ENCODE measurements at places on chromosomes 1 and 21.

- DNase-seq = no peak
Observed at GRCh38 chr1:16367968-16368890, 1.2 kb downstream of the SZRD1 start.

- no peak for DNase-seq
Observed at GRCh38 chr21:17658931-17659330, 46.2 kb upstream of the BTG3 start.

DNA sequence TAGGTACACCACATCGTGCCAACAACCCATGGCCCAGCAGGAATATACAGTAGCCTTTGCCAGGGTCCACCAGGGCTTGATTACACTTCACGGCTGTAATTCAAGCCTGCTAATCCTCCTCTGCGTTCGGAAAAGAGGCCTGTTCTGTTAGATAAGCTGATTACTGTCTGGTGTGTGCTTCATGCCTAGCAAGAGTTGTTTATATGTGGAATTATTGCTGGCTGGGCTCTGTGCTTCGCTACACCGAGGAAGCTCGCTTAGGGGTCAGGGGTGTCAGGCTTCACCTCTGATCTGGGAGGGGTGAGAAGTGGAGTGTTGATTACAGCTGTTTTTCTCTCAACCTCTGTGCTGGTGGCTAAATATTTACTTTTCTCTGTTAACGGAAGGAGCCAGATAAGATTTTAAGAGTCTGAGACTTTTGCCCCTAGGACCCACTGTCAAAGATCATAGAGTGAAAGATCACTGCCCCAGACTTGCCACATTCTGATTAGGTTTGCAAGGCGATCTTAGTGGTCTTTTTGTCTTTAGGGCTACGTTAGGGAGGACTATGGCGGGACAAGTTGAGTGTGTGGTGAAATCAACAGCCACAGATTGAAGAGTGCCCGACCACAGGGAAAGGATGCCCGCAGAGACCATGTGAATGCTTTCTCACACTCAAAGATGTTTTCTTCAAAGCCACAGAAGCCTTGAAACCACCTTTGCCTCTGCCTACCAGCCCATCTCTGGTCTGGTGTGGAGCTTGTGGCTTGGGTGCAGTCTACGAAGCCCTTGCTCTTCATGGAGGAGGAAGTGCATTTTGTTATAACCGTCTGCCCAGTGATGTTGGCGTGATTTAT lies 216.1 kb downstream of the PBX1 start:
- no peak for DNase-seq

- no peak for DNase-seq
Observed at GRCh38 chr21:41641821-41642701, 124.8 kb downstream of the RIPK4 start.

DNA sequence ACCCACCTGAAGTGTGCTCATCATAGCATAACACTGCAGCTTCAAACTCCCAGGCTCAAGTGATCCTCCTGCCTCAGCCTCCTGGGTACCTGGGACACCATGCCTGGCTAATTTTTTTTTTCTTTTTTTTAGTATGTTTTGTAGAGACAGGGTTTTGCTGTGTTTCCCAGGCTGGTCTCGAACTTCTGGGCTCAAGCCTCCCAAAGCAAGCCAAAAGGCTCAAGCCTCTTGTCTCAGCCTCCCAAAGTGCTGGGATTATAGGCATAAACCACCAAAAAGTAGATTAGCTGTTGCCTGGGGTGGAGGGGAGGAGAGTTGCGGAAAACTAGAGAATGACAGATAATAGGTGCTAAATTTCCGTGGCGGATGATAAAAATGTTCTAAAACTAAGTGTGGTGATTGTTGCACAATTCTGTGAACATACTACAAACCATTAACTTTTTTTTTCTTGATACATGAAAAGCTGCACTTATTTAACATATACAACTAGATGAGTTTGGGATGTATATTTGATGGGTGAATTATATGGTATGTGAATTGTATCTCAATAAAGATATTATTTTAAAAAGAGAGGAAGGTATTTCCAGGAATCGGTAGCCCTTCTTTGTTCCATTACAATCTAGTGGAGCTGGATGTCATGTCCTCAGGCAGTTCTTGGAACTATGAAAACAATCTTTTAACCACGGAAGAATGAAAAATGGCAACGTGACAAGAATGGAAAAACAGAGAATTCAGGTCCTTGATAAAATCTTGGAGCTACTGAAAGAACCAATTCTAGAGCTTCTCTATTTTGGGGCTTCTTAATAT lies 27.3 kb upstream of the MED18 start:
- DNase-seq = no peak

- no peak for DNase-seq
Observed at GRCh38 chr1:237386362-237387143, 344.6 kb downstream of the RYR2 start.

- DNase-seq = no peak
Observed at GRCh38 chr1:26991310-26992116, 2.0 kb upstream of the TRNP1 start.

- DNase-seq = no peak
Observed at GRCh38 chr21:28344985-28345384, 647.7 kb downstream of the LTN1 start.

DNA sequence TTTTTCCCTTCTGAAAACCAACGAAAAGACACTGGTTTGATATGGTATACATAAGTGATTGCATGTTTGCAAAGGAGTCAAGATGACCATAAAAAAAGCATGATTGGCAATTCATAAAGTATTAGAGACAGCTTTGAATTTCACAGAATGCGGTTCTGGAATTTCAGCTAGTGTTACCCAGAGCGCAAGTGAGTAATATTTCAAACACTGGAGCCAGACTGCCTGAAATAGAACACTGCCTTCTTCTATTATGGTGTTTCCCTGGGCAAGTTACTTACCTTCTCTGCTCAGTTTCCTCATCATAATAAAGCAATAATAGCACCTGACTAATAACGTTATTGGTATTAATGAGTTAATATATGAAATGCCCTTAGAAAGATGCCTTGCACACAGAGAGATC lies 54.7 kb downstream of the NEGR1 start:
- no peak for DNase-seq

GRCh38 chr1:74593887-74594866 lies 79.4 kb downstream of the ERICH3 start:
- DNase-seq = no peak

GRCh38 chr21:27110956-27111355 lies 144.1 kb upstream of the ADAMTS5 start:
- no peak for DNase-seq

- no peak for DNase-seq
Observed at GRCh38 chr1:220893701-220894024, 14.4 kb downstream of the HLX start.

DNA sequence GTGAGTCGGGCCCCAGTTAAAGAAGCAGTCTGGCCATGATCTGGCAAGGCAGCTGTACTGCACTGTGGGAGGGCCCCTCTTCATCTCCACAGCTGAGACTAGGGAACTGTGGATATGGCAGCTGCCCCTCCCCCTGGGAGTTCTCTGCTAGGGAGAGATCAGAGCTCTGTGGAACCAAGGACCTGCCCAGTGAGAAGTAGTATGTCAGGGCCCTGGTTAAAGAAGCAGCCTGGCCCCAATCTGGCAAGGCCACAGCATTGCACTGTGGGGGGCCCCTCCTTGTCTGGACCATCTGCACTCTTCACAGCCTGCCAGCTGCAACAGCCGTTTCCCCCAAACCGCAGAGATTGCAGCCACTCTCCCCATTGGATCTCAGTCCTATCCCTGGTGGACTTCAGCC lies 208.5 kb downstream of the DNAH14 start:
- DNase-seq = no peak

DNA sequence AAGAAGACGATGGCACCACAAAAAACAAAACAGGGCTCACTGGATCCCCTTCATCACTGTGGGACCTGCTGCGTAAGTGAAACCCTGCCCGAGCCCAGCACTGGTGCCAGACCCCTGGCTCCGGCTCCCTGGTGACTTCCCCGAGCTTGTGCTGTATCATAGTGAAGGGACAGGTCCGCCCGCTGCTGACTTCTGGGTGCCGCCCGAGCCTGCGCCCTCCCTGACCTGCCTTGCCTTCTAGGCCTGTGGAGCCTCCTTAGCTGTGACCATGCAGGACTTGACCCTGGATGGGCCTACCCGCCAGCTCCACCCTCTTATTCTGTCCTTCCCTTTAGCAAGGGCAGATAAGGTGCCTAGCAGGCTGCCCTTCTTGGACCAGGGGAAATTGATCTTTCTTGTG lies 7.9 kb downstream of the TEX35 start:
- no peak for DNase-seq

GRCh38 chr1:86296305-86297205 lies 99.6 kb downstream of the ODF2L start:
- DNase-seq = no peak

GRCh38 chr1:94862718-94863117 lies 42.6 kb downstream of the SLC44A3 start:
- DNase-seq = no peak

DNA sequence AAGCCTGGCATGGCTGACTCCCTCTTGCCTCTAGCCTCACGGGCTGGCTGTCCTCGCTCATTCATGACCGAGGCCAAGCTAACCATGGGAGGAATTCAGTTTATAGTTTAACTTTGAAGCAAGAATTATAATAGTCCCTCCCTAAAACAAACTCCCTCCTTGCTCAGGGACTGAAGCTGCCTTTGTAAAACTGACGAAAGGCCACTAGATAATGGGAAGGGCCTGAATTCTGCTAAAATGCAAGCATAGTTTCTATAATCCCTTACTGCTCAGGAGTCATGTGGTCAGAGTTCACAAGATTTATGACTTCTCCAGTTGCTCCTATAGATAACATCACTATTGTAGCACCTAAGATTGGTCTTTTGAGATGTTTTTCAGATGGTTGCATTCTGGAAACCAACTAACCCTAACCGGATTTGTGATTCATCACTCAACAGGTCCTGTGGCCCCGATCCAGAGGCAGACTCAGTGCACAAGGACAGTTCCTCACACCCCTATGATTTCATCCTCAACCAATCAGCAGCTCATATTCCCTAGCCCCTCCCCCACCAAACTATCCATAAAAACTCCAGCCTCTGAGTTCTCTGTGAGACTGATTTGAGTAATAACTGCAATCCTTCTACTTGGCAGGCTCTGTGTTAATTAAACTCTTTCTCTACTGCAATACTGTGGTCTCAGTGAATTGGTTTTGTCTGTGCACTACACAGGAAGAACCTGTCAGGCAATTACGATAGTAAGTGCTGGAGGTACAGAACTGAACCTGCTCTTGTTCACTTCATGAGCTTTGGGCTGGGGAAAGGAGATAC lies 26.4 kb downstream of the HHIPL2 start:
- DNase-seq = no peak

DNA sequence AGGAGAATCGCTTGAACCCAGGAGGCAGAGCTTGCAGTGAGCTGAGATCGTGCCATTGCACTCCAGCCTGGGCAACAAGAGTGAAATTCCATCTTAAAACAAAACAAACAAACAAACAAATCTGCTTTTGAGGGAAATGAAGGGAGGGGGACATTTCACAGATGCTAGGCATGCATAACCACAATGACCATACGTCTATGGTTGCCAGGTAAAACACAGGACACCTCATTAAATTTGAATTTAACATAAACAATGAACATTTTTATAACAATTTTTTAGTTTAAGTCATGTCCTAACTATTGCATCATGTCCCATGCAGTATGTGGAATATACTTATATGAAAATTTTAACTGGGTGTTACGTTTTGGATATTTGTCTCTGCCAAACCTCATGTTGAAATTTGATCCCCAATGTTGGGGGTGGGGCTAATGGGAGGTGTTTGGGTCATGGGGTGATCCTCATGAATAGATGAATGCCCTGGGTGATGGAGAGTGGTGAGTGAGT lies 31.0 kb upstream of the ZBTB18 start:
- DNase-seq = no peak

DNA sequence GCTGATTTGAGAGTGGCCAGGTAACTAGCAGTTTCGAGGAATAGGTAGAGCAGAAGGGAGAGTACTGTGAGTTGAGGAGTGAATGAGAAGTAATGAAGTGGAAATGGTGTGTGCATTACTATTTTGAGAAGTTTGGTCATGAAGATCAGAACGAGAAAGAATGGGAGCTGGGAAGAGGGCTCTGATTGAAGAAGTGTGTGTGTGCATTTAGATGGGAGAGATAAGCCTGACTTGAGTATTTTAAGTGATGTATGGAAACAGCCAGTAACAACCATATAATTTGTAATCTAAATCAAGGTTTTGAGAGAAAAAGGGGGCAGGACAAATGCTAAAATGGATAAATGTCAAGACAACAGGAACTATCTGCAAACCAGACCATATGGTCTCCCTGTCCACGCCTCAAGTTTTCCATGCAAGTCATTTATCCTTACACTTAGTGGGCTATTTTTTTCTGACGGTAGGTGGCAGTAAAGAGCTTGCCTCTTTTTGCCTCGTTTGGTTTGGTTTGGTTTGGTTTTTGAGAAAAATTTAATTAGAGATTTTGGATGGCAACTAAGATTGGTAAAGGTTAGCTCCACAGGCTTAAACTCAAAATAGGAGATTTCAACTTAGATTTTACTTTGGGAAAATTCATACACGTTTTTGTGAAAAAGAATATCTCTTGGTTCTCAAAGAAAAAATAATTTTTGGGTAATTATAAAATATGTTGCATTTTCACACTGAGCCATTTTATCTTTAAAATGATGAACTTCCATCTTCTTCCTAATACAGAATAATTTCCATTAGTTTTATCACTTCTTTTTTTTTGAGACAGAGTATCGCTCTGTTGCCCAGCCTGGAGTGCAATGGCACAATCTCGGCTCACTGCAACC lies 9.5 kb upstream of the B3GALNT2 start:
- DNase-seq = no peak

GRCh38 chr1:20472860-20473711 lies 12.9 kb downstream of the CAMK2N1 start:
- no peak for DNase-seq

DNA sequence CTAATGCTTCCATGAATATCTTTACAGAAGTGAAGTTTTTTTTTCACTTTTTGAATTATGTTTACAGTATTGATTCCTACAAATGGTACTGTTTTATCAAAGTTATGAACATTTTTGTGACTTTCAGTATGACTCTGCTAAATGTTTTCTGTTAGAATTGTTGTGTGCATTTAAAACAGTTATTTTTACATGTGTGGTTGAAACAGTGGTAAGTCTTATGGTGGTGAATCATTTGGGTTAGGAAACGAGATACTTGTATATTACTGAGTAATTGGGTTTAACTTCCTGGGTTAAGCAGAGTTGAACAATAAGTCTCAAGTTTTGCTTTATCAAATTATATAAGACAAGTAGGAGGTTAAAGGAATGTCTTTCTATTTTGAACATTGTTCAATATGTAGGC lies 66.8 kb downstream of the VPS13D start:
- no peak for DNase-seq

- DNase-seq = no peak
Observed at GRCh38 chr1:39352881-39353280, 138.6 kb upstream of the BMP8A start.

- no peak for DNase-seq
Observed at GRCh38 chr1:206930210-206930798, 8.6 kb upstream of the FCMR start.

- DNase-seq = no peak
Observed at GRCh38 chr1:92500552-92500951, 13.8 kb upstream of the GFI1 start.

GRCh38 chr1:110581682-110582145 lies 24.4 kb downstream of the KCNA2 start:
- DNase-seq = no peak

All from 8988T (cell line).